ENCODE measurements at places on chromosomes 6 and 20.

- DNase-seq, result no peak
These were observed 1296.6 kb downstream of the EPHA7 start for GRCh38 chr6:92122746-92123145.

DNA sequence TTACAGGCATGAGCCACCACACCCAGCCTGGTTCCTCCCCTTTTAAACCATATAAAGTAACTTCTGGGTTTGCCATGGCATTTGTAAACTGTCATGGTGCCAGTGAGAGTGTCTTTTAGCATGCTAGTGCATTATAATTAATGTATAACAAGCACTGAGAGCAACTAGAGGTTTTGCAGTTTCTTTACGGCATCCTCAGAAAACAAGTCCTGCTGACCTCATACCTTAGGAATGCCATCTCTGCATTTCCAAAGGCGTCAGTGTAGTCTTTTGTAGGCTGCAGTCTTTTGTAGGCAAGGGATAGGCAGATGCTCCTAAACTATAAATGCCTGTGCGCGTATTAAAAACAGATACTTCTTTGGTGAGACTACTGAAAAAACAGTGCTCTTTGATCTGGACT, 75.0 kb upstream of the EZR start:
- no peak for DNase-seq

GRCh38 chr20:35776513-35777101, 4.8 kb downstream of the PHF20 start:
- DNase-seq, result no peak

DNA sequence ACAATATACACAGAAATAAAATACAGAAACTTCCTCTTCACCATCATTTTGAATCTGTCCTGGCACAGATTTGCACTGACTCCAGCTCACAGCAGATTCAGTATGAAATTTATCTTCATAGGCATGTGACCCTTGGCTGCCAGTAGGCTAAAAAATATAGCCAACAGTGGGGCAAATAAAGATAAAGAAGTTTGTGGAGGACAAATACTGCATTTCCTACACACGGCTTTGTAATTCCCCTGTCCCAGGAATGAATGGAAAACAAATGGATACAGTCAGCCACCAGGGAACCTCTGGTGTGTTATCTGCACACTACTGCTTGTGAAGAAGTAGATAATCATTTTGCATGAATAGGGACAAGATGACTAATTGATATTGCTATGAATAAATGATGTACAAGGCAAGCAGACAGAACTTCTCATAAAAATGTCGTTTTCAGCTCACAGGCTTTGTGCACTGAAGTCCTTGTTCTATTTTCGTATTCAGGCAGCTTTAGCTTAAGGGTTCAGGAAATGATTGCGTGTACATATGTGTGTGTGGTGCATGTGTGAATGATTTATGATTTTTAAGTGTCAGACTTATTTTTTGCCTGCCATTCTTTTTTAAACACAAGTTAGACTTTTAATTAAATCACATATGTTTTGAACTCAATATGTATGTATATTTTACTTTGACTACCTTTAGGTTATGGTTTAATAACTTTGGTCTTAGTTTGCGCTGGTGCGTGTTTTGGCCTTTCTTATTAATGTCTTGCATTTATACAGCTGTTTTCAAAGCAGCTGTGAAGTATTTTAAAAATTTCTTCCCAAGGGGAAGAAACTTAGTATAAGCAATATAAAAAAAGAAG, 543.8 kb upstream of the JAG1 start:
- no peak for DNase-seq

GRCh38 chr20:37880726-37881591, 22.0 kb upstream of the VSTM2L start:
- no peak for DNase-seq
